ENCODE measurements at places on chromosomes 2 and 18.

DNA sequence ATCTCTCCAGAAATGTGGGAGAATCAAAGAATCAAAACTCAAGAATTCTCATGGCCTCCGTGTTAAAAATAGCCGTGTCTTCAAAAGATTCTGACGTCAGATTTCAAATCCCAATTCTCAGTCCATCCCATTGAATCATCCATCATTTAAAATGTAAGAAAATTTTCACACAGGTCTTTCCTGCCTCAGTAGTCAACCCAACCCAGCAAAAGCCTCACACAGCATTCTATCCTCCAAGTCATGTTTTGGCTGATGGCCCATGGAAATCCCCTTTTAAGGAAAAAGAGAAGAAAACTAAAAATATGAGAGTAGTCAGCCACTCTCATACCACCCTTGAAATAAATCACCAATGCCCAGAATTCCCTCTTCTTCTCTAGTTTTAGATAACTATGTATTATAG lies 211.8 kb downstream of the C1D start:
- DNase-seq: peak; percentile 10

- DNase-seq: no peak
Measured at GRCh38 chr18:56083523-56084287, 495.7 kb upstream of the TCF4 start.

DNA sequence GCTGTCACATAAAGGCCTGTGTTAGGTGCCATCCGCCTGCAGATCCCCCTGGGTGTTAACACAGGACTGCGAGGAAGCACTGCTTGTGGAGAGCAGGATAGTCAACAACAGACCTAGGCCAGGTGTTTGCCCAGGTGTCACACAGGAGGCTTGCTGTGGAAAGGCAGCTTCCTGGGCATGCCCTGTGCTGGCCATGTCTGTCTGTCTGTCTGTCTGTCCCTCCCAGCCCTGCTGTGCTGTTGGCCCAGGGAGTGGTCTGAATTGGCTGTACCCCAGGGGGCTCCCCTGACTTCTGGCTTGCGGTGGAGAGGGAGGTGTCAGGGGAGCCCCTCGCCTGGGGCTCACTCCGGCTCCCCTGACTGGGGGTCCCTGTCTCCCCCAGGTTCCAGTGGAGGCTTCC lies 53.2 kb downstream of the SH3BP4 start:
- DNase-seq: no peak

DNA sequence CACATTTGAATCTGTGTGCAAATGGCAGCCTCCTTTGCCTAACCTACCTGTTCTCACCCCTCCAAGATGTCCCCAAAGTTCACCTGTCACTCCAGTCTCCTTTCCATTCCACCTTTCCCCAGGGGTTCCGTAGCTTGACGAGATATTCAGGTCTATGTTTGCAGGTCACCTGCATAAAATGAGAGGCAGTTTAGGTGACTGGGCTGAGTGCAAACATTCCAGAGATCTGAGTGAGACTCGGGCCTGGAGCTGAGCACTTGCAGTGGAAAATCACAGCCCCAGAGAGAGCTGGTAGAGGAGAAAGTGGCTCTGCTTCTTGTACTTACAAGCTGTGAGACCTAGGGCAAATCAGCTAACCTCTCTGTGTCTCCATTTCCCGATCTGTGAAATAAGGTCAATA lies 20.1 kb downstream of the CAPN14 start:
- DNase-seq: no peak

- DNase-seq: no peak
Measured at GRCh38 chr2:134233728-134234136, 20.1 kb upstream of the MGAT5 start.

DNA sequence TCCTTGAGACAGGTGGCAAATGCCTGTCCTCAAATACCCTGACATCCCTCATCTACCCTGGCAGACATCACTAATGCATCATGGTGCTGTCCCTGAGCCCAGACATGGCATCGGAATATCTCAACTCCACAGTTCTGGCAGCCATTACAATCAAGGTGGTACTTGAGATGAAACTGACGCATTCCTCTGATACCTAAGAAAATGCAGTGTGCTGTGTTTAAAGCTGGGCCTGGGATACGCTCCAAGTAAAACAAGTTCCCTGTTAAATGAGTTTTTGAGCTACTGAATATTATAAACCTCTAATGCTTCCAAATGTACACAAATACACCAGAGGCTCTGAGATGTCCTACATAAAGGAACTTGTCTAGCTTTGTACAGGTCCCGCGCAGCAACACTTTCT lies 29.8 kb downstream of the POLR1A start:
- no peak for DNase-seq

GRCh38 chr2:190867212-190867611 lies 13.4 kb upstream of the GLS start:
- DNase-seq: peak; percentile 81

DNA sequence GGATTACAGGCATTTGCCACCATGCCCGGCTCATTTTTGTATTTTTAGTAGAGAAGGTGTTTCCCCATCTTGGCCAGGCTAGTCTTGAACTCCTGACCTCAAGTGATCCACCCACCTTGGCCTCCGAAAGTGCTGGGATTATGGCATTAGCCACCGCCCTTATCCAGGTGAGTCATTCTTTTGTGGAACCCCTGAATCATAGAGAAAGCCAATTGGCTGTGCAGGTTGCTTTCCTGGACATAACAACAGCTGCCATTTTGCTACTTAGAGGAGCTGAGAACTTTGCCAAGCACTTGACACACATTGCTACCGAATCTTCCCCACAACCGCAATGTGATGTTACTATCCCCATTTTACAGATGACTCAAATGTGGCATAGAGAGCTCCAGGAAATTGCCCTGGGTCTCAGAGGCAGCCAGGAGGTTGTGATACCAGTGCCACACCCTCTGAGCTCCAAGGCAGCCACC lies 36.0 kb downstream of the SETBP1 start:
- no peak for DNase-seq

DNA sequence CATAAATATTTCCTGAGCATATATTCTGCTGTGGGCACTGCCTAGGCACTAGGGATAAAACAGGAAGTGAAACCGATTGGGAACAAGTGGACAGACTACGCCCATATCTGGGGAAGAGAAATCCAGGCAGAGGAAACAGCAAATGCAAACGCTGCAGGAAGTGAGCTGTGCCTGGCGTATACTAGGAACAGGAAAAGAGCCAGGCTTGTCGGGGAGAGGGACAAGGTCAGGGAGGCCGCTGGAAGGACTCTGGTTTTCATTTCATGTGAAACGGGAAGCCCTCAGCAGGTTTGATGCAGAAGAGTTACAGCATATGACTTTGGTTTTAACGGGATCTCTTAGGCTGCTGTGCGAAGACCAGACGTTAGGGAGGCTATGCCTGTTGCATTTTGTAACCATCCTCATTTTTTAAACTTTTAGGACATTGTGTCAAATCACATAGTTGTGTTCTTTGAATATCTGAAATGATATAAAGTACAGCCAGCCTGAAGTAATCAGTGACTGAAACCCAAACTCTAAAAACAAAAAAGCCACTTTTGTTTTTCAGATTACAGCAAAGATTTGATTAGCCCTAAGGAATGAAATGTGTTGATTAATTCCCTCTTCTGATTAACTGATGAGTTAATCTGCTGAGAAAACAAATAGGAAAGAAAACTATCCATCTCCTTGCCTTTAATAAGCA lies 110.2 kb upstream of the PIEZO2 start:
- no peak for DNase-seq

GRCh38 chr2:230898016-230898712 lies 26.9 kb downstream of the GPR55 start:
- no peak for DNase-seq

- DNase-seq: no peak
Measured at GRCh38 chr2:239310401-239311061, 90.3 kb downstream of the HDAC4 start.

DNA sequence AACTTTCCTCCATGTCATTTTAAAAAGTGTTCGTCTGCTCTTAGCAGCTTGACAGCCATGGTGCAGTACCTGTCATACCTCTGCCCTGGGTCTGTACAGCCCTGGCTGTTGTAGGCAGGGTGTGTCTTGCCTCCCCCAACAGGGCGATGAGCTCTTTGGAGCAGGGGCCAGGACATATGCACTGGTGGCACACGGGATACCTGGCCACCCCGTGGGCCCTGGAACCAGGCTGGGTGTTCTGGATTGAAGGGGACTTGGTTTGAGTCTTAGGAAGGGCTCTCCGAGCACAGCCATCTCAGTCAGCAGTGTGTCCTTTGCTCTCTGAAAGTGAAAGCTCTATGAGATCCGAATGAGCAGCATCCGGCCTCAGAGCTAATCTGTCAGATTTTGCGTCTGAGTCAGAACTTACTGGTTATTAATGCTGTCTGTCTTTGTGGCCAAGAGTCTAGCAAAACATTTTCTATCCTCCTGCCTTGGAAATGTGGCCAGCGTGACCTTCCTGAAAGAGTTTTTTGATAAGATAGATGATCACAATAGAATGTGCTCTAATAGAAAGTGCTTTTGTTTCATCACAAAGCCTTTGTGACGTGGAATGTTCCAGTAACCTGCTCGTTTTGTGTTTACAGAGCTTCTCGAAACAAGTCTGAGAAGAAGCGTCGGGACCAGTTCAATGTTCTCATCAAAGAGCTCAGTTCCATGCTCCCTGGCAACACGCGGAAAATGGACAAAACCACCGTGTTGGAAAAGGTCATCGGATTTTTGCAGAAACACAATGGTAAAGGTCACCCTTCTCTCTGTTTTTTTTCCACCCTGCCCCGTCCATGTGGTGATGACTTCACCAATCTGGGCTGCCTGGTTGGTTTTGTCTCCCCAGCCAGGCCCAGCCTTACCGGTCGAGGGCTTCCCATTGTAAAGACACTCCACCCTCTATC lies 77.3 kb upstream of the RPL31 start:
- DNase-seq: peak; percentile 84

- peak; percentile 61 for DNase-seq
Measured at GRCh38 chr18:7677001-7677400, 109.9 kb downstream of the PTPRM start.

- no peak for DNase-seq
Measured at GRCh38 chr2:229586012-229586411, 128.3 kb downstream of the DNER start.

DNA sequence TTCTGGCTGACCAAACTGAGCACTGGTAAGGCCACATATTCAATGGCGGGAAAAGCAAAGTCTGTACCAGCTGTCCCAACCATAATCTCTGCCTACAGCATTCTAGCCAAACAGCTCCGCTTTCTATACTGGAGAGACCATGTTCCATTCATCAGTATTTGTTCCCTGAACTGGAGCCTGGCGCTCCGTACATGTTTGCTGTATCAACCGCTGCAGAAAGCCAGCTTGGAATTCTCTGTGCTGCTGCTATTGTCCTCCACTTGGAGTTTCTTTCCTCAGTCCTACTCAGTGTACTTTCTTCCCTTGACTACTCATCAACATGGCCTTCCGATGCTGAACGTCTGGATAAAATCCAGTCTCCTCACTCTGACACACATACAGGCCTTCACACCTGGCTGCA lies 1.9 kb downstream of the COA5 start:
- no peak for DNase-seq

DNA sequence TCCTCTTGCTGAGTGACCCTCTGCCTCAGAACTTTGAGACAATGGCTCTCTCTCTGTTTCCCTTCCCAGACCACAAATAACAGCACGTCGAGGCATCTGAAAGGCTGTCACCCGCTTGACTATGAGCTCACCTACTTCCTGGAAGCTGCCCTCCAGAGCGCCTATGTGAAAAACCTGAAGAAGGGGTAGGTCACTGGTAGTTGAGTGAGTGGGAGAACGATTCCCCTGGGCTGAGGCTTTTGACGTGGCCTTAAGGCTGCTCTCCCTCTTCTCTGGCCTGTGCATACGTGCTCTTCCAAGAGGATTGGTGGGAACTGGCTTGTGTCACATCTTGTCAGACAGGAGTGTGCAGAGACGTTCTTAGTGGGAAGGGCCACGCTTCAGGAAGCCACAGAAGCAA lies 63.1 kb upstream of the MCFD2 start:
- no peak for DNase-seq

GRCh38 chr2:202610380-202610779 lies 24.4 kb upstream of the FAM117B start:
- DNase-seq: peak; percentile 19

DNA sequence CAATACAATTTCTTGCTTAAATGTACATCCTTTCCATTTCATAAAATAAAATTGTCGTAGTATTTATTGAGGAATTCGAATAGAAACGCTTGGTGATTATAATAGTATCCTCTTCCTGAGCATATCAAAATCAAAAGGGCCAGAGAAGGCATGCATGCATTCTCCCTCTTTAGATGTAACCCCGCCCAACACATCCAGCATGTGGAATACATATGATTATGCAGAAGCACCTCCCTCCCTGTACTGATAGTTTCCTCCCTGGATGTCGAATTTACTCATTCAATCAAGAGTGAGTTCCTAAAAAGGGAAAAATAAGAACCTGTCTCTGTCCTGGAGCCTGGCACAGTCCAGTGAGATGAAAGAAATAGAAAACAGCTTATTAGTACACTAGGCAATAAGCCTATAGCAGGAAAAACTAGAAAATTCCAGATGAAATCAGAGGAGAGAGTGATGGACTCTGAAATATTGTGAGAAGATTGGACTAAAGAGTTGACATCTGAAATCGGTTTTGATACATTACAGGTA lies 262.9 kb downstream of the RDH14 start:
- peak; percentile 11 for DNase-seq

- no peak for DNase-seq
Measured at GRCh38 chr2:47662552-47662951, 120.4 kb upstream of the MSH6 start.

GRCh38 chr2:85697716-85698115 lies 3.6 kb downstream of the GNLY start:
- DNase-seq: no peak

DNA sequence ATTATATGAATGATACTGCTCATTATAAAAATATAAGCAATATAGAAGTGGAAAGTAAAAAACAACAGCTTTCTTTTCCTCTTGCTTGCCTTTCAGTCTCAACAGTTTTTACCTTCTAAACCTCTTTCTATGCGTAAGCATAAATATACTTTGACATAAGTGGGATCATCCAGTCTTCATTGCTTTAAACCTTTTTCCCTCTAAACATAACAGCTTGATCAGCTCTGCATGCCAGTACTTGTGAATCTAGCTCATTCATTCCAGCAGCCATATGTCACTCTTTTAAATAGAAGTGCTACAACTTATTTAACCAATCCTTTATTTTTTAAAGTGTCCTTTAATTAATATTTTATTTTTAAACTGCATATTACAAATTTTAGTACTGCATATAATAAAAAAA lies 88.1 kb downstream of the TTC27 start:
- peak; percentile 27 for DNase-seq

DNA sequence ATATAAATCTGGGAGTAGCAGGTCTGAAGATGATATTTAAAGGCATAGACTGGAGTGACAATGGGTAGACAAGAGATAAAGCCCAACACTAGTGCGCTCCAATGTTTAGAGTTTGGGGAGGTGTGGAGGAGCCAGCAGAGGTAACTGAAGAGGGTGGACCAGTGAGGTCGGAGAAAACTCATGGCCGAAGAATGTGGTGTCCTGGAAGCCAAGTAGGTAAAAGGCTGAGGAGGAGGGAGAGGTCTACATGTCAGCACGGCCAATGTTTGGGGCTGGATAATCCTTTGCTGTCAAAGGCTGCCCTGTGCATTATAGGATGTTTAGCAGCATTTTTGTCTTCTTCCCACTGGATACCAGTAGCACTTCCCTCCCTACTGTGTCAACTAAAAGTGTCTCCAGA lies 78.8 kb upstream of the KCNE4 start:
- DNase-seq: no peak

- DNase-seq: no peak
Measured at GRCh38 chr2:27427863-27428212, 593 bp upstream of the NRBP1 start.

- DNase-seq: peak; percentile 67
Measured at GRCh38 chr18:27887711-27888495, 289.0 kb downstream of the CDH2 start.

All from fibroblast of skin of abdomen (primary cell).